ENCODE measurements at places on chromosomes 1 and 21.

- DNase-seq: peak; percentile 66
Measured at GRCh38 chr1:201740086-201740541, 88.8 kb upstream of the IPO9 start.

GRCh38 chr1:153984123-153984894, 1.8 kb downstream of the RAB13 start:
- no peak for DNase-seq

DNA sequence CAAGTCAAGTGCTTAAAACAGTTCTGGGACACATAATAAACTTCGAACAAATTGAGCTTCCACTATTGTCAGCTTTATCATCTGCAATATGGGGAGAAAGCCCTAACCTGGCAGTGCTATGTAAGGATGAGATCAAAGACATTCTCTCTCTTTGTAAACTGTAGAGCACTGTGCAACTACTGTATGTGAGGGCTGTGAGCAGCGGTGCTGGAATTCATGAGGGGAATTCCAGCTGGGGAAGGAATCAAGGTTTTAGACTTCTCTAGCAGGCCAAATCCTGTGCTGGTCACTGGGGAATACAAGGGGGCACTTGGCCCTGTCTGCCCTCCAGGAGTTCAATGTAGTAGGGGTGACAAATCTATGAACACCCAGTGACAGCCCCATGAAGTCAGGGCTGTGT, 9.3 kb downstream of the FAM151A start:
- DNase-seq: peak; percentile 6

DNA sequence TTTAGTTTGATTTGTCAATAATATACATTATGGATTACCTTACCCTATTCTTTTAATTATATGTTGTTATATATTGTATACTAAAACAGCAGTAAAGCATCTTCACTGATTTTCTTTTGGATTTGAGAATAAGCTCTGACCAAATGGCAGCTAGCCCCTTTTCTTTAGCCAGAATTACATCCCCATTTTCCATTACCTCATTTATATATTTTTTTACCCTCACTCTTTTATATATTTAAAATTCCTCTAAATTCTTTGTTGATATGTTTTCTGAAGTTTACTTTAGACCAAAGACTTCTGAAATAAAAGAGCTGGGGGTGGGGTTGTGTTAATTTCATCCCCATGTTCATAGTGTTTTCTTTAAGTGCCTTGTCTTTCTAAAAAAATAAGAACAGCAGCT, 24.6 kb downstream of the ANGPTL1 start:
- DNase-seq: no peak

DNA sequence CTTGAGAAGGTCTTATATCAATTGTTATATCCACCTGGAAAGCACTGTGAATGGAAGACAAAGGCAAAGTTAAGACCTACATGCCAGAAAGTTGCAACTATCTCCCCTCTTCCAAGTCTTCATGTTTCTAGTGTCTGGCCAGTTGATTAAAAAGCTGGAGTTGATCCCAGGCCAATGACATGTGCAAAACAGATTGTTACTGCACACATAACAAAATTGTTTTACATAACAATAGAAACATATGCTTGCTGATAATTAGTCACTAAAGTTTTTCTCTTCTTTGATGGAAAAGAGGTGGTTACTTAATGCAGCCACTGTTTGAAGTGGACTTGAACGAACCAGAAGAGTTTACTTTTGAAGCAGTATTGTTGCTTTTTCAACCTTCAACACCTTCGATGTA, 158.2 kb downstream of the TGFBR3 start:
- no peak for DNase-seq

- no peak for DNase-seq
Measured at GRCh38 chr1:47104816-47105215, 32.4 kb upstream of the CYP4A22 start.

DNA sequence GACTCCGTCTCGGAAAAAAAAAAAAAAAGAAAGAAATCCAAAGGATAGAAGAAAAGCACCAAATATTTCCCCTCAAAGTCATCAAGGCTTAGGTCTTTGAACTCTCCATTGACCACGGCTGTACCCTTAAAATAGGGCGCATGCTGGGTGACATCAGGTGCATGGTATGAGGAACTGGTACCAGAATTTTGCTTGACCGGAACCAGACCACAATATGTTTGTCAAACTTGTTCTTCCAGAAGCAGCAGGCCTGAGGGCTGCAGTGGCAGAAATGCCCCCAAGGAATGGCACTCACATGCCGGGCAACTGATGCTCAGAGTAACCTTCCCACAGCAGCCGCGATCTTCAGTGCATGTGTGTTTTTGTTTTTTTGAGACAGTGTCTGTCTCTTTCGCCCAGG, 21.0 kb downstream of the RCC1 start:
- no peak for DNase-seq

DNA sequence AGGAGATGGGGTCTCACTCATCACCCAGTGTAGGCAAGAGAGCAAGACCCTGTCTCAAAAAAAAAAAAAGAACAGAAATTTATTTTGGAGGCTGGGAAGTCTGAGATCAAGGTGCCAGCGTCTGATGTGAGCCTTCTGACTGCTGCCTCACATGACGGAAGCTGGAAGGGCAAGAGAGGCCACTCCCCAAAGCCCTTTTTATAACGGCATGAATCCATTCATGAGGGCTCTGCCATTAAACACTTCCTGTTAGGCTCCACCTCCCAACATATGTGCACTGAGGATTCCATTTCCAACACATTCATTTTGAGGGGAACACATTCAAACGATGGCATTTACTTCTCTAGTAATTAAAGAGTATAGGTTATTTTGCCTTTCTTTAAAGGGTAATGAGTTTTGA, 50.9 kb upstream of the C1orf198 start:
- DNase-seq: no peak

DNA sequence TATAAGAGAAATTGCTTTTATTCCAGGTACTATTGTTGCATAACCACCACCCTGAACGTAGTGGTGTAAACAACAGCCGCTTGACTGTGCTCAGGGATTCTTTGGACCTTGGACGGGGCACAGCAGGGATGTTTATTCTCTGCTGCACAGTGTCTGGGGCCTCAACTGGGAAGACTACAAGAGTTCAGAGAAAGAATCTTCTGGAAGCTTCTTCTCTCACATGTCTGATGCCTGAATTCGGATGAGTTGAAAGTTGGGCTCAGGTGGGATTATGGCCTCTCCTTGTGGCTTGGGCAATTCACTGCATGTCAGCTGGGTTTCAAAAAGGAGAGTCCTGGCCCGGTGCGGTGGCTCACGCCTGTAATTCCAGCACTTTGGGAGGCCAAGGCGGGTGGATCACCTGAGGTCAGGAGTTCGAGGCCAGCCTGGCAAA, 19.0 kb upstream of the SSBP3 start:
- DNase-seq: no peak

DNA sequence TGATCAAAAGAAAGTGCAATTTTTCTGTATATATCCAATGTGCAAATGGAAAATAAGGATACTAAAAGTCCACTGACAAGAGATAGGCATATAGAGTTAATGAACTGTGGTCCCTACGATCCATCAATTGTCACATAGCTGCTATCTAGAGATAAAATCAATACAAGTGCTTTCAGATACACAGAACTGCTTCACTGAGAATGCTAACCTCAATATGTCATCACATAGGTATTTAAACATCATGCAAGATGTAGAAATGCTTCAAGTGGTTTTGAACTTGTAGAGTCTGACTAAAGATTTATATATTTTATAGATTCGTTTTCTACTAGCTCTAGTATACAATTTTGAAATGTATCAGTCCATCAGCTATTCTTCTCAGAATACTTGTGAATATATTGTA, 1604.7 kb downstream of the PLA2G4A start:
- DNase-seq: no peak

Measured in kidney (tissue), 22 donors.